ENCODE measurements at places on chromosomes 6 and 20.

DNA sequence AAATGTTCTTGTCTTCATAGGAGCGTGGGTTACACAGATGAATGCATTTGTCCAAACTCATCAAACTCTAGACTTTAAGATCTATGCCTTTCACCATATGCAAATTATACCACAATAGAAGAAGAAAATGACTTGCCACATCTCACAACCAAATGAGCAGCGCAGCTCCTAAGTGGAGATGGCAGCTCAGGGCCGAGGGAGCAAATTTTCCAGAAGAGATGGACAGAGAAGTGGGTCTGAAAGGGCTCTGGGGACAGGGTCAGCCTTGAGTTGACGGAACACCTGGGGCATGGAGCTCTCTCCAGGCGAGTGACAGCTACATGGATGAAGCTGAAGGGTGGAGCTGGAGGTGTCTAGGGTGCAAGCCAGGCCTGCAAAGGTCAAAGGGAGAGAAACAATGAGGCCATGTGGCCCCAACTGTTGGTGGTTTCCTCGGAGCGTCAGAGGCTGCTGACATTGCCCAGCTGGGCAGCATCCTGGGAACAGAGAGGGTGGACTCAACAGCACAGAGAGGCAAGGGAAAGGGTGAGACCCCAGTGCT is 228.3 kb downstream of the NRN1 start:
- no peak for DNase-seq

- DNase-seq = no peak
These were observed 61.4 kb downstream of the FAM135A start for GRCh38 chr6:70474751-70475150.

- no peak for DNase-seq
These were observed 6.4 kb downstream of the EYA4 start for GRCh38 chr6:133247581-133247980.

- no peak for DNase-seq
These were observed 92.7 kb downstream of the MANEA start for GRCh38 chr6:95670011-95670463.

DNA sequence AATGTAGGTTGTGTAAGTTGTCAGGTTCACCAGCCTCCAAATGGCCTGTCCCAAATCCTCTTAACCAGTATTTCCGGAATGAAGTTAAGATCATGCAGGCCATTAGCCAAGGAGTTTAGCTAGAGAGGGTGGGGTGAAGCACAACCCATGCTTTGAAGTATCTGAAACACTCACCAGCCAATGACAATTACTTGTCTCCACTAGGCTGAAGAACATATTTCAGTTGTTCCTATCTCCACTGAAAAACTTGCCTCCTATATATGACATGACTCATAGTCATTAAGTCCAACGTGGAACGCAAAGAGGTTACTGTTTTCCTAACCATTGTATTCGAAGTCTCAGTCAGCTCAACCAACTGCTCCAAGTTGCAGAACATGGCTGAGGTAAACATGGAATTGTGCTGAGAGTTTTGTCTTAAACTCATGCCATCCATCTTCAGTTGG is 37.4 kb upstream of the TNFAIP3 start:
- DNase-seq = no peak

- DNase-seq = no peak
These were observed 289.4 kb downstream of the CDC5L start for GRCh38 chr6:44676826-44677433.

DNA sequence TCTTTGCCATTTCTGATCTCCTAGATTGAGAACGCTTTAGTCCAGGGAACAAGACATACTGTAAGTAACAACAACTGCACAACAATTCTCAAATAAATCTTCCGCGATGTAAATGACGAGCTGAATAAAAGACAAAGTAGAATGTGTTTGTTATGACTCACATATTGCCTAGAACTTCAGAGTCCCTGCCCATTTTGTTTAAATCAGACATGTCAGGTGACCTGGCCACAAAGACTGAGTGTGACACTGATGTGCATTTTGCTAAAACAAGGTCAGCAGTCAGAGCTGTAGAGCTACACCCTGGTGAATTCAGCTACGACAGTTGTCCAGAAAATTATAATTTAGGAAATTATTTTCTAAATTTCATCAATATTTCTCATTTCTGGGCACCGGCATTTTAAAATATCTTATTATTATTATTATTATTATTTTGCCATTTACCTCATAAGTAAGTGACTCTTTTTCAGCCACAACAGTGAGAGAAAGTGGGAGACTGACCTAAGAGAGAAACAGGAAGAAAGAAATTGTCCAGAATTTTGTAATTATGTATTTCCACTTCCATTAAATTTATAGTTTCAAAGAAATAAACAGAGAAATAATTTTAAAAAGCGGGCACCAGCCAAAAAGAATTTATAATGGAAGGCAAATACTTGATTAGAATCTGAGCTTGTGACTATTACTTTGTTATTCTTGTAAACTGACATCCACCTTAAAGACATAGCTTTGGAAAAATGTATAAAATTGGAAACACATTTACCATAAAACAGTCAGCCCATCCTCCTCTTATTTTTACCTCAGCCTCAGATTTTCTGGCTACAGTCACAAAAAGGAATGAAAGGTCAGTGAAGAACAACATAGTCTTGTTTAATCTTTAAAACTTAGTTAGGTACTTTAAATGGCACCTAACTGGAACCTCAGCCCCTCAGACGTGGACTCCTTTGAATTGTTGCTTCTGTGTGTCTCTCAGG is 157.0 kb upstream of the CITED2 start:
- DNase-seq = no peak

GRCh38 chr6:170597278-170597677 is 12.8 kb upstream of the PDCD2 start:
- DNase-seq = no peak

DNA sequence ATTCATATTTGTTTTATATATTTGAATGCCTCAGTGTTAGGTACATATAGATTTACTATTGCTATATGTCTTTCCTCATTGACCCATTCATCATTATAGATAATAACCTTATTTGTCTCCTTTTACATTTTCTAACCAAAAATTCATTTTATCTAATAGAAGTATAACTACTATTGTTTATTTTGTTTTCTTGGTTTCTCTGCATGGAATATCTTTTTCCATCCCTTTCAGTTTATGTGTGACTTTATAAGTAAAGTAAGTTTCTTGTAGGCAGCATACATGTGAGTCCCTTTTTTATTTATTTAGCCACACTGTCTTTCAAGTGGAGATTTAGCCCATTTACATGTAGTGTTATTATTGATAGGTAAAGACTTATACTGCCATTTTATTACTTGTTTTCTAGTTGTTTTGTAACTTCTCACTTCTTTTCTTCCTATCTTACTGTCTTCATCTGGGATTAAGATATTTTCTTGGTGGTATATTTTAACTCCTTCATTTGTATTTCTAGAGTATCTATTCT is 572.0 kb upstream of the MAN1A1 start:
- no peak for DNase-seq

DNA sequence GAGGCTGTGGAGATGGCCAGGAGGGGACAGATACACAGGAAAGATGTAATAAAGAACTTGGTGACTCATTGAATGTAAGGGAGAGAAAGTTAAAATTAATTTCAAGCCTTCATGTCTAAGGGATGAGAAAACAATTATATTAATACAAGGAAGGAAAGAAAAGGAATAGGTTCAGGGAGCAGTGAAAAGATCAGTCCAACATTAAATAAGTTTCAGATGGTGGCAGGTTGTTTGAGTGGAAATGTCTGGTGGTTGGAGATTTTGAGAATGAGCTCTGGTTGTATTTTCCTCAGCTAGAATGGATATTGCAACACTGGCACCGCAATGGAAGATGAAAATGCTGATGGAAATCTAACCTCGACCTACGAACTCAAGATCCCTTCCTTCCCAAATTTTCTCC is 304.3 kb downstream of the COL12A1 start:
- no peak for DNase-seq

DNA sequence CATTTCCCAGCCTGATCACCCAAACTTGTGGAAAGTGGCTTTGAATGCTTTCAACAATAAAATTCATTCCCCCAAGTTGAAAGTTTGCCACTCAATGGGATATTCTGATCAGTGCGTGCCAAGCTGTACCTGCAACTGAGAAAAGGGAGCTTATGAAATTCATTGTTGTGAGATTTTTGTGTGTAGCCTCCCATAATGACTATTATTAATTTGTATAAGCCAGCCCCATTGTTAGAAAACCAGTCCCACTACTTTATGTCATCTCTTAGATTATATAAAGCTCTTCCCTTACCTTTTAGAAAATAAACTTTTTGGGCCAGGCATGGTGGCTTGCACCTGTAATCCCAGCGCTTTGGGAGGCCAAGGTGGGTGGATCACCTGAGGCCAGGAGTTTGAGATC is 15.9 kb downstream of the IL20RA start:
- no peak for DNase-seq

DNA sequence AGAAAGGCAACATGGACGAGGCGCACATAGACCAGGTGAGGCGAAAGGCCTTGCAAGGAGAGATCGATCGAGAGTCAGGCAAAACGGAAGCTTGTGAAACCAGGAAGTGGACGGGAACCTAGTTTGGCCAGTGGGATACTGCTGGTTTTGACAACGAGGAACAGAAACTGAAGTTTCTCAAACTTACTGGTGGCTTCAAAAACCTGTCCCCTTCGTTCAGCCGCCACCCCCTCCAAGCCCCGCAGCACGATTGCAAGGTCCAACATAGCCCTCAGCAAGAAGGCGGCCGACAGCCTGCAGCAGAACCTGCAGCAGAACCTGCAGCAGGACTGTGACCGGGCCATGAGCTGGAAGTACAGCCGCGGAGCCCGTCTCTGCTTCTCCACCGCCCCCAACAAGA is 238.0 kb downstream of the KHDC1L start:
- DNase-seq = peak; percentile 21
